A673 (cell line): ENCODE measurements at places on chromosomes 12 and 14. TPM values are rescaled to one million over a fixed set of nuclear protein-coding genes. Genes with fewer than 3 reads are reported as not detected.

DNA sequence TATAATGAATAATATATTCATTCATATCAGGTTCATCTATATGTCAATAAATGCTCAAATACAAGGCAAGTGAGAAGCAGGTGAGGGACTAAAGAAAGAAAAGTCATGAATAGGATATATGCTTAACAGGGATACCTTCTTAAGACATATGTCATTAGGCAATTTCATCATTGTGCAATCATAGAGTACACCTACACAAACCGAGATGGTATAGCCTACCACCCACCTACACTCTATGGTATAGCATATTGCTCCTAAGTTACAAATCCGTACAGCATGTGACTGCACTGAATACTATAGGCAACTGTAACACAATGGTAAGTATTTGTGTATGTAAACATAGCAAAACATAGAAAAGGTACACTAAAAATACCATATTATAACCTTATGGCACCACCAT is 39.0 kb downstream of the KANSL2 start:
- DNase-seq, result no peak

Gene PLD4
- not detected in 2 replicates for total RNA-seq

GRCh38 chr12:39830171-39830570 is 210.6 kb upstream of the ABCD2 start:
- DNase-seq, result no peak

Gene ACRBP
- 3.0 and 3.6 TPM in 2 replicates for total RNA-seq

Gene LUM
- 0.42 TPM in 1 of 2 replicates, not detected in the other for total RNA-seq

GRCh38 chr12:54216797-54217661 is 28.2 kb upstream of the SMUG1 start:
- peak; percentile 97 for DNase-seq

DNA sequence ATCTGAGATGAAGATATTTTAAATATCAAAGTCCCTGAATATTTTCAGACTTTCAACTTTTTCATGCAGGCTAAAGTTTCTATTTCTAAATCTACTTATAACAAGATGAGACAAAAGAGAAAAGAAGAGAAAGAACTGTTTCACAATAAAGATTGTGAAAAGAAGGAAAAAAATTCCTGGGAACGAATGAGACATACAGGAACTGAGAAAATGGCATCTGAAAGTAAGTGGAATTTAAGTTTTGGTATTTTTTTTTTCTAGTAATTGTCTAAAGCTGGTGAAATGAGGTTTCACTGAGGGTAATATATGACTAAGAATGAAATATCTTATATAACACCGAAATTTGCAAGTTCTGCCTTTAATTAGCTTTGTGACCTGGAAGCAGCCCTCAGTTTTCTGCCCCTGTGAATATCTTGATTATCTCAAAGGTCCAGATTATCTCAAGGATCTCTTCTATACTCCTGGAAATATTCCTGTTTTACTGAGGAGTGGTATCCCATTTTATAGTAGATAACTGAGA is 55.7 kb upstream of the PRPF39 start:
- no peak for DNase-seq

- DNase-seq, result no peak
These were observed 459.2 kb downstream of the RAD51B start for GRCh38 chr14:68278576-68279436.

Gene TRMT5
- 21.9 and 26.2 TPM in 2 replicates for total RNA-seq

Gene GALNT8
- total RNA-seq, result not detected in 2 replicates

GRCh38 chr14:104202259-104203070 is 64.1 kb downstream of the KIF26A start:
- peak; percentile 88 for DNase-seq

Gene PCED1B
- 2.1 and 3.1 TPM in 2 replicates for total RNA-seq

DNA sequence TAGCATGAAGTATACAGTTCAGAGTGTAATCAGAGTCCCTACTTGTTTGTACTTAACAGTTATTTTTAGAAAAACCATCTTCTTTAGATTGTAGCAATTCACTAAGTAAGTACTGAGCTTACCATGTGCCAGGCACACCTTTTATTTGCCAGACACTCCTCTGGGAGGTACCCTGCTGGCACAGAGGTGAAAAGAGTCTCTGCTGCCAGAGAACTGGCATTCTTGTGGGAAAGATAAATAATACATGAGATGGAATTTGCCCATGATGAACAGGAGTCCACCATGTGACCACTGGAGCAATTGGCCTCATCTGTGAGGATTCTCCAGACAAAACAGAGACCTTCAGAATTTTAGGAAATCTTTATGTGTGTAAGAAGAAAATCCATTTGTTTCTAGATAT is 199.3 kb upstream of the SLC16A7 start:
- DNase-seq, result no peak
